ENCODE measurements at places on chromosomes 1 and 21.

DNA sequence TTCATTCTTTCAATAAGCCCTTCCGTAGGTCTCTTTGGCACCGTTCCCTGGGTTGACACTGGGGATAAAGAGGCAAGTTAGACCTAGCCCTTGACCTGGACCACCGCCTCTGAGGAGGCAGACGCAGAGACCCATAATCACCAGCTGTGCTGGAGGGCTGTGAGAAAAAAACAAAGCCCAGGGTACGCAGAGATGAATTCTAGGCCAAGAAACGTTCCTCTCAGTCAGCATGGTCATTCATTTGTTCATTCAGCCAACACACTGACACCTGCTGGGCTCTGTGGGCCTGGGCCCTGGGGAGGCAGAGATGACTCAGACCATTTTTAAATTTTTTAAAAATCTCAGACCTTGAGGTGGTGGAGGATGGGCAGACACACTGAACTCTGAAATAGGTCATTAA, 26.3 kb upstream of the TRABD2B start:
- no peak for DNase-seq

GRCh38 chr1:193392686-193393085, 206.3 kb upstream of the B3GALT2 start:
- DNase-seq = no peak

GRCh38 chr1:234331507-234331906, 41.7 kb upstream of the COA6 start:
- no peak for DNase-seq

- DNase-seq = no peak
These were observed 93.3 kb downstream of the SPSB1 start for GRCh38 chr1:9385801-9386573.

DNA sequence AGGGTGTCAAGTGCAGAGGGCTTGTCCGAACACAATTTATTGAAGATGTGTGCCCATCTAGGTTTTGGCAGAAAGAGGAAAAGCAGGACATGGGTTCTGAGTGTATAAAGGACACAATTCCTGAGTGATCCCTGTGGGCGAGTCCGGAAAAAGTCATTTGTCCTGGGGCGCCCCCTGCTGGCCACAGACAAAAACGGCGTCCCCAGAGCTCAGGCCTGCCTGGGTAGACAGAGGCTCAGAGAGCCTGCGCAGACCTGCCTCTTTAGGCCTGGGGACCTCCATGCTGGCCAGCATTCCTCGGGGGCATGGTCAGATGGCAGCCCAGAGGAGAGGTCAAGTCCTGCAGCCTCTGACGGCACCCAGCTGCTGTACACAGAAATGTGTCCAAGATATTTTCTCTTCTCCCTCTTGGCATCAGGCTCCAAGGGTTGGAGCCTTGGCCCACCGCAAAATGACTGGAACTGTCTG, 65.5 kb upstream of the LRP8 start:
- DNase-seq = peak; percentile 64

- DNase-seq = no peak
These were observed 3.3 kb downstream of the VWA1 start for GRCh38 chr1:1438531-1439381.

DNA sequence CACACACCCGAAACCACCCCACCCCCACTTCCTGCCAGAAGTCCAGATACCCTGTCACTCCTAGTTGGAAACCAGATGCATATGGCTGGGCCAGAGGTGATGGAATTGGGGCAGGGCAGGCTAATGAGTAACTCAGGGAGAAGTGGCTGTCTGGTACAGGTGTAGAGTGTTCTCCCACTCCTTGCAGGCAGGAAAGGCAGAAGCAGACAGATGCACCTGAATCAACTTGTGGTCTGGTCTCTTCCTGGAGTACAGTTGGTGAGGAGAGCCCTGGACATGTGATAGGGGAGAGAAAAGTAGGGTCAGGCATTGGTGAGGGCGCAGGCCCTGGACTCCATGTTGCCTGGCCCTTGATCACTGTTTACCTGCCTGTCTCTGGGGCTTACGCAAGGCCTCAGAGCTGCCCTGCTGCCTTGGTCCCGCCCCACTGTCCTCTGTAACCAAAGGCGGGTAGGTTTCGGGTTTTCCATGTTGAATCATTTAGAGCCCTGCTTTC, 2.5 kb downstream of the CGN start:
- no peak for DNase-seq

DNA sequence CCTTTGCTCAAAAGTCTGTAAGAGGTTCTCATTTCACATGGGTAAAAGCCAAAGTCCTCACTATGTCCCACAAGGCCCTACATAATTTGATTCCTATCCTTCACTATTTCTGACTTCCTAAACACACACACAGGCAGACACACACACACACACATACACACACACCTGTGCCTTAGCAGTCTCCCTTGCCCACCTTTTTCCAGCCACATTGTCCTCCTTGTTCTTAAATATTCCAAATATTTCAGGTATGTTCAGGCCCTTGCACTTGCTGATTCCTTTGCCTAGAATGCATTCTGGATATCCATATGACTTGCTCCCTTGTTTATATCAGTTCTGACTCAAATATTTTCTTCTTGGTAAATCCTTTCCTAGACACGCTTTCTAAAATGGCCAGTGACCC, 54.6 kb downstream of the NTNG1 start:
- no peak for DNase-seq

DNA sequence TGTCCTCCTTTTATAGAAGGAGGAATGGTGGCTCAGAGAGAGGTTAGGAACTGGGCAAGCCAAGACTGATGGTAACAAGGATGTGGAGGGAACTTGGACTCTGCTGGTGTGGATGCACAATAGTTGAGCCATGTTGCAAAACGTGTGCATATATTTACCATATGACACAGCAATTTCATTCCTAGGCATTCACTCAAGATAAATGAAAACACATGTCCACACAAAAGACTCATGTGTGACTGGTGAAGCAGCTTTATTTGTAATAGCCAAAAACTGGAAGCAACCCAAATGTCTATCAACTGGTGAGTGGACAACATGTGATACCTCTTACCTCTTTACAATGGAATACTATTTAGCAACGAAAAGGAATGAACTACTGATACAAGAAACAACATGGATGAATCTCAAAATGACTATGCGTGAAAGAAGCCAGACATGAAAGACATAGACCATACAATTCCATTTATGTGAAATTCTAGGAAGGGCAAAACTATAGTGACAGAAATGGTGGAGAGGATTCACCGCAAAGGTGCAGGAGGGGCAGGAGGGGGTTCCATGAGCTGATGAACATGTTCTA, 36.2 kb downstream of the CAMK2N1 start:
- DNase-seq = no peak

Measured in ACHN (cell line).